ENCODE measurements at places on chromosomes 2 and 18.
A peak's percentile ranks its signal among the peaks of the same experiment; 100 is the strongest.

DNA sequence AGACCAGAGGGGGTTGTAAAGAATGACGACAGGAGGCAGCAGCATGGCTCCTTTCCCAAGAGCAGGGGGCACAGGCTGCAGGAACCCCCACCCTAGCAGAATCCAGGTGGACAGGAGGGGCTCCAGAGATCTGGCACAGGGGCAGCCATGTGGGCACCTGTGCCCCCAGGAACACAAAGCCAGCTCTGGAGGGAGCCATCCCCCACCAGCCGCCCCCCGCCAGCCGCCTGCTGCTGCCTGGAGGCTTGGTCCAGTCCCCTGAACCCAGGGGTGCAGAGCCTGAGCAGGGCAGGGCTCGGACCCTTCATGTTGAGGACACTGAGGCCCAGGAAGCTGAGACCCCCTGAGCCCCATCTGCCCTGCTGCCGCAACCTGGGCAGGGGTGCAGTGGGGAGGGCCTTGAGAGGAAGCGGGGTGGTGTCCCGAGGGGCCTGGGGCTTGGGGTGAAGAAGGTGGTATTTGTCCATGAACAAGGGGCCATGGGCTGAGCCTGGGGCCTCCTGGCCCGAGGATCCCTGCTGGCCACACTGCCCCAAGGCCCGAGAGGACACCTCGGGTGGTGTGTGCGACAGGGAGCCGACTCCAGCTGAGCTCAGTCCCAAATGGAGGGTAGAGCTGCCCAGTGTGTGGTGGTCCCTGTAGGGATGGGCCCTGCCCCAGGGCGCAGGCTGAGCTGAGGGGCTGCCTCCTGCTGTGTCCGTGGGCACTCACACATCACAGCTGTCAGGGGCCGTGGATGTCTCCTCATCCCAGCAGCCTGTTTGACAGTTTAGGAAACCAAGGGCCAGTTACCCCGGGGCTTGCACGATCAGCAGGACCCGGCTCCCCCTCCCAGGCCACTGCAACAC lies 39.8 kb upstream of the SNED1 start:
- no peak for DNase-seq

- DNase-seq, result no peak
Observed at GRCh38 chr2:84902526-84902925, 2.9 kb upstream of the TMSB10 start.

- DNase-seq, result no peak
Observed at GRCh38 chr18:26516964-26517363, 31.4 kb downstream of the KCTD1 start.

- DNase-seq, result no peak
Observed at GRCh38 chr2:12536976-12537375, 179.8 kb upstream of the TRIB2 start.

DNA sequence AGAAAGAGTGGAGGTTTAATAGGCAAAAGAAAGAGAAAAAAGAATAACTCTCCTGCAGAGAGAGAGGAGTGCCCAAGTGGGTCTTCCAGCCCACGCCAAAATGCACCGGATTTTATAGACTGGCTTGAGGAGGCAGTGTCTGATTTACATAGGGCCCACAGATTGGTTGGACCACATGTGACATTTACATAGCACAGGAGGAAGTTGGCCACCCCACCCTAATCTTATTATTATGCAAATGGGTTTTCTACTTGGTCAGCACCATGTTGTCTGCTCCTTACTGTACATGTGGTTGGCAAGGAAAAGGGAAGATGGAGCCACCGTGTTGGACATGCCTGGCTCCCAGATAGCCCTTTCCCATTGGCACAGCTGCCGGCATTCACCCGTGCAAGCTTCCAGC lies 56.8 kb downstream of the SP110 start:
- DNase-seq, result no peak

DNA sequence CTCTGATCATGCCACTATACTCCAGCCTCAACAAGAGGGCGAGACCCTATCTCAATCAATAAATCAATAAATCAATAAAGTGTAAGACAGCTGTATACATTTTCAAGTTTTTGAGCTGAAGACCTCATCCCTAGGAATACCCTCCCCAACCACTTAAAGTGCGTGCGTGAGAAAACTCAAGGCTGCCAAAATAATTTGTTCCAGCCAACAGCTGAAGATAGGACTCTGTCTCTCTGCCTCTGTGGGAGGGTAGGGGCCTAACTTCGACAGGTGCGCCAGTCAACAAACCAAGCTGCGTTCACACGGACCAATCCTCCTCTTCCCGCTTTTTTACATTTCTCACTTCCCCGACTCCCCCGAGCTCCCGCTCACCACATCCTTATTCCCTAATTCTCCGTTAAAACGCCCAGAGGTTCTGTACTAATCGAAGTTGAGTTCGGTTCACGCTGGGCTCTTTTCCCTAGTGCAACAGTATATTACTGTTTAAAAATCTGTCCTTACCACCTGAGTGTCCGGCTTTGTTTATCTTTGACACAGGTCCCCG lies 618 bp downstream of the POLR2D start:
- no peak for DNase-seq

DNA sequence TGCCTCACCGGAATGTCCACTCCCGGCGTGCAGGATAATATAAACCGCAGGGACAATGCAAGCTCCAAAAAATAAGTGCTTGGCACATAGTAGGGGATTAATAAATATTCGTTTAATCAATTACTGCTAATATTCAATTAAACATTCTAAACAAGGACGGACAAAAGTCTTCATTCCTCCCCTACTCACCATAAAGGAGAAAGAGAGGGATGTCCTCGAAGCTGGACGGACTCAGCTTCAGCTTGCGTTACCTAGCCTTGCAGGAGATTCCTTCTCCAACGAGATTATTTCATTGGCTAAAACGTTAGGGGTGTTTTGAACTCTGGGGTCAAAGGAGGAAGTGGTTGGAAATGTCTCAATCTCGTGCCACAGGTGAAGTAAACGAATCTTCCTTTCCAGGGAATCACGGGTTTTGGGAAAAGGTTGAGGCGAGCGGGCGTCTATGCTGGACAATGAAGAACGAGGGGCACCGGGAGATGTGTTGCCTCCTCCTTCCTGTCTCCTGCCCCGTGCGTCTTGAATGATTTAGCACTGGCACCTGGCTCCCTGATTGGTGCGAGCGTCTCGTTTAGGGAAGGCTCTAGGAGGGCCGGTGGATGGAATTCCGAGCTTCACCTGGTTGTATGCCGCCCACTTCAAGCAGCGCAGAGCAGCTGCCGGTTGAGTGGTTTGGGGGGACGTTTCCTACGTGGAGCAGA lies 2.0 kb upstream of the GAD1 start:
- DNase-seq, result peak; percentile 66

- no peak for DNase-seq
Observed at GRCh38 chr2:48248251-48248933, 281.6 kb upstream of the STON1 start.

DNA sequence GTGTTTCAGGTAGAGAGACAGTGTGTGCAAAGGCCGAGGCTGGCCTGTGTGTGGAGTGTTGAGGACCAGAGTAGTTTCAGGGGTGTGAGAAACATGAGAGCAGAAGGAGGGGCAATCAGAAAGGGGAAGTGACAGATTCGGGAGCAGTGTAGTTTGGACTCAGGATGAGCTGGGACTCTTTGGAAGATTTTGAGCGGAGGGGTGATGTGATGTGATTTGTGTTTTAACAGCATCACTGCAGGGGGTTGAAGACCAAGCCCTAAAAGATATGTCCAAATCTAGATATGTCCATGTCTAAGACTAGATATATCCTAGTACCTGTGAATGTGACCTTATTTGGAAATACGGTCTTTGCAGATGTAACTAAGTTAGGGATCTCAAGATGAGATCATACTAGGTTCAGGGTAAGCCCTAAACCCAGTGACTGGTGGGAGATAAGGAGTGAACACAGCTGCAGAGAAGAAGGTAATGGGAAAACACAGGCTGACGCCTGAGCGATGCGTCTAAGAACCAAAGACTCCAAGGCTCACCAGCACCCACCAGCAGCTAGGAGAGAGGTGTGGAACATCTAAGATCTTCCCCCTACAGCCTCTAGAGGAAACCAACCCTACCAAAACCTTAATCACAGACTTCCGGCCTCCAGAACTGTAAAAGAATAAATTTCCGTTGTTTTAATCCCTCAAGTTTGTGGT lies 38.5 kb upstream of the MYO3B start:
- no peak for DNase-seq

- no peak for DNase-seq
Observed at GRCh38 chr2:241030883-241031282, 32.5 kb downstream of the SNED1 start.

DNA sequence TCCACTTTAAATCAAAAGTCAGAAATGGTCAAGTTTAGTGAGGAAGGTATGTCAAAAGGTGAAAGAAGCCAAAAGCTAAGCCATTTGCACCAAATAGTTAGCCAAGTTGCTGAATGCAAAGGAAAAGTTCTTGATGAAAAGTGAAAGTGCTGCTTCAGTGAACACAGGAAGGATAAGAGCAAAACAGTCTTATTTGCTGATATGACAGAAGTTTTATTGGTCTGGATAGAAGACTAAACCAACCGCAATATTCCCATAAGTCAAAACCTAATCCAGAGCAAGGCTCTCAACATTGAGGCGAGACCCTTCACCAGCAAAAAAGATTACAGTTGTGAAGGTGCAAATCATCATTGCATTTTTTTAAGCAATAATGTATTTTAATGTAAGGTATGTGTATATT lies 496.5 kb upstream of the LRATD1 start:
- no peak for DNase-seq

- DNase-seq, result no peak
Observed at GRCh38 chr2:235002198-235003095, 50.6 kb downstream of the SH3BP4 start.

DNA sequence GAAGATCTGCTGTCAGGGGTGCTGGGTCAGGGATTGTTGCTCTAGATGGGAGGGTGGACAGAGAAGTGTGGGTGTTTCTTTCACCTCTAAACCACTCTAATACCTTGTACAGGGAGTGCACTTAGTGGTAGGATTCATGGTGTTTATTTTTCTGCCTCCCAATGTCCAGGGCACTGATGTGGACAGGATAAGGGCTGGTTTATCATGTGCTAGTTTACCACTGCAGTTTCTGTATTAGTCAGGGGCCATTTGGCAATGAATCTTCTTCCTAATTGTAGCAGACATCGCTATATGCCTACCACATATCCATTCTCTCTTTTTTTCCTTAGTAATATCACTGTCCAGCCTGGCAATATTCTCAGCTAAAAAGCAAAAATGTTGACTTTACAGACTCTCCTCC lies 50.3 kb upstream of the LRRTM1 start:
- no peak for DNase-seq

DNA sequence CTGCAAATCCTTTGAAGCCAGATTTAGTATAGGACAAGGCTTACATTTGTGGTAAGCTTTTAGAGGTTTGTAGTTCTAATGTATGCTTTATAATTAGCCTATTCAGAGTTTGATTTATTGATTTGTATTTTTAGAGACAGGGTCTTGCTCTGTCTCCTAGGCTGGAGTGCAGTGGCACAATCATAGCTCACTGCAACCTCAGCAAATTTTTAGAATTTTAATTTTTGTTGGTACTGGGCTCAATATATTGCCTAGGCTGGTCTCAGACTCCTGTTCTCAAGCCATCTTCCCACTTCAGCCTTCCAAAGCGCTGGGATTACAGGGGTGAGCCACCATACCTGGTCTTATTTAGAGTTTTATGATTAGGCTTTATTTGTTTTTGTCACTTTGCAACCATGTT lies 4.5 kb downstream of the KCNJ13 start:
- DNase-seq, result no peak

DNA sequence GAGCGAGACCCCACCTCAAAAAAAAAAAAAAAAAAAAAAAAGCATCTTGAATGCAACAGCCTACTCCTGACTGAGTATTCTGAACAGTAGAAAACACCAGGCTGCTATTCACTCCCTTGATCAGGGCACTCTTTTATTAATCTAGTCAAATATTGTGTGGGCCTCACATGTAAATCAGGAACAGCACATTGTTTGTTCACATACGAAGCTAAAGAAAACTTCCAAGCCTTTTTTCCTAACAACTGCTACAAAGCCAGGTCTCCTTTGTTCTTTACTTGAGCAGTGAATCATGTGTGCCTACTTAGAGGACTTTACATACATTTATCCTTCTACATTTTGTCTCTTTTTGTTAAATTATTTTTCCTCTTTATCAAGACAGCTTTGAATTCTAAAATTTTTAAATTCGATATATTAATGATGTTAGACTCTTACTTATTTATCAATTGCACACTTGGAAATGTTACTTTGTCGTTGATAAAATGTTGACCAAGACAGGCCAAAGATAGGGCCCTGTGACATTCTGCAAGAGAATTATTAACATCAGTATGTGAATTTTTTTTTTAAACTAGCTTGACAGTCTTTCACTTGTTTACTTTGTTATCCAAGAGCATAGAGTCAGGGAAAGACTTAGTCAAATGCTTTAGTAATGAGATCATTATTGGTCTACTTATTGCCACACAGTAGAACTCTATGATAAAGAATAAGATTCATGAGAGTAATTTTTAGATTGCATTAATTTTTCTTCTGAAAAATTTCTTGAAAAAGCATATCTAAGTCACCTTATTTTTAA lies 13.2 kb downstream of the SPATS2L start:
- no peak for DNase-seq

- peak; percentile 15 for DNase-seq
Observed at GRCh38 chr2:43944915-43945314, 50.9 kb downstream of the LRPPRC start.

- DNase-seq, result no peak
Observed at GRCh38 chr2:226524381-226524843, 275.2 kb downstream of the IRS1 start.

DNA sequence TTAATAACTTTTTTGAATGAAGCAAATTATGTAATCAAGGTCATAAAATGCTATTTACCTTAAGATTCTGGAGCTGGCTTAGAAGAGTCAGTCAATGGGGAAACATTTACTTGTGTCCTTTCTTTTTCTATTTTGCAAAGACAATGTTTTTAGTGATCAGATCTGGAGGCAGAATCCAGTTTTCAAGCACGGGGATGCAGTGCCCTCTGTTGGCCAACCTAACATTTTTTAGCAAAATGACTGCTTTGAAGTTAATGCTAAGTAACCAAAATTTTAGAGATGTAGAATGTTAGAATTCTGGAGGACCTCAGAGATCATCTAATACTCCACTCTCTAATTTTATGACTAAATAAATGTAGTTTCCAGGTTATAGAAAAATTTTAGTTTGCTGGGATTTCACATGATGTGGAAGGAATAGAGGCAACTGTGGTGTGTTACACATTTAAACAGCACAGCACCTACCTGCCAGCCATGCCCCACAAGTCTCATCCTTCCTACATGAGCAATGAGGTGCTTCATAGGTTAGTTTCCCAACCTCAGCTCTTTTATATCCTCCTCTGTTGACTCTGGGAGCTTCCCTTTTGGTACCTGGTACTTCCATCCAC lies 23.6 kb upstream of the SLC9A4 start:
- no peak for DNase-seq

- no peak for DNase-seq
Observed at GRCh38 chr2:236265675-236266074, 1.5 kb upstream of the ASB18 start.

GRCh38 chr2:858646-859045 lies 92.0 kb upstream of the SNTG2 start:
- DNase-seq, result no peak

GRCh38 chr2:204019572-204020501 lies 83.3 kb downstream of the ICOS start:
- DNase-seq, result no peak

GRCh38 chr2:1642066-1642861 lies 102.1 kb downstream of the PXDN start:
- DNase-seq, result no peak

GRCh38 chr2:196170213-196170605 lies 1.2 kb downstream of the STK17B start:
- peak; percentile 4 for DNase-seq

GRCh38 chr2:112640800-112641675 lies 4.7 kb upstream of the SLC20A1 start:
- DNase-seq, result no peak

GRCh38 chr18:10432781-10433180 lies 21.7 kb upstream of the APCDD1 start:
- no peak for DNase-seq

GRCh38 chr2:20365249-20365817 lies 14.7 kb upstream of the PUM2 start:
- no peak for DNase-seq
